Stimulated activated CD4-positive, alpha-beta T cell treated with anti-CD3 and anti-CD28 coated beads, Interleukin-15, amount 100 ng/mL, for 1 hour (primary cell): ENCODE measurements at places on chromosomes 2 and 18.

GRCh38 chr2:241302759-241303651, 12.5 kb downstream of the HDLBP start:
- DNase-seq = no peak

GRCh38 chr18:8703092-8703709, 2.2 kb upstream of the MTCL1 start:
- DNase-seq = no peak

- no peak for DNase-seq
Measured at GRCh38 chr2:85741833-85742455, 11.8 kb upstream of the ATOH8 start.

- DNase-seq = no peak
Measured at GRCh38 chr18:48569139-48569914, 30.5 kb downstream of the CTIF start.

GRCh38 chr2:134411279-134411827, 157.5 kb downstream of the MGAT5 start:
- DNase-seq = no peak

- no peak for DNase-seq
Measured at GRCh38 chr2:199366406-199366805, 91.3 kb downstream of the SATB2 start.

DNA sequence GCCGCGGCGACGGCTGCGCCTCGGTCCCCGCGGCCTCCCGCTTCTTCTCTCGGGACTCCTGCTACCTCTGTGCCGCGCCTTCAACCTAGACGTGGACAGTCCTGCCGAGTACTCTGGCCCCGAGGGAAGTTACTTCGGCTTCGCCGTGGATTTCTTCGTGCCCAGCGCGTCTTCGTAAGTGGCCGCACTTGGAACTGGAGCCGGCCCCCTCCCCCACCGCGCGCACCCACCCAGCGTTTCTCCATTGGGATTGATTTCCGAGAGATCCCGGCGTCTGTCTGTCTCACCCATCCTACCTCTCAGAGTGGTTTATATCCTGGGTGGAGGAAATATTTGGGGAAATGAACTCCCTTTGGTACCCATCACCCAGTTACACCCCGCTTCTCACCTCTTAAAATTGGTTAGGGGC, 498 bp downstream of the ITGAV start:
- DNase-seq = no peak

GRCh38 chr18:11908182-11909060, at the start of gene MPPE1:
TSS of gene MPPE1 (minus strand) at chr18:11908317. CDS start at chr18:11897264, 11,053 bp downstream.
- DNase-seq = peak; percentile 69

- DNase-seq = no peak
Measured at GRCh38 chr18:10530852-10531251, 5.0 kb downstream of the NAPG start.

DNA sequence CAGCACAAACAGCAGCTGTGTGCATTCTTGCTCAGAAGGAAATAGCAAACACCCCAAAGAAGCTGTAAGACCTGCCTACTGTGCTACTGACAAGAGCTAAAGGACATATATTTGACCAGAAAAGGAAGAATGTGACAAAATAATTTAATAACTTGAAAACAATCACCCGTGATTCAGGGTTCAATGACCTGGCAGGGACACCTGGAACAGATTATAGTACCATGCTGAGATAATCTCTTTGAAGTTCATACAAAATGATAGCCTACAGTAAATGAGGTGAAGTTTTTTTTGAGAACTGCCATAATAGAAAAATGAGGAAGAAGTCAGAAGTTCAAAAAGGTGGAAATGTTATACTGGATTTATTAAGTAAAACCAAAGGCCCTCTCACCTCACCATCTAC, 324.8 kb upstream of the GULP1 start:
- DNase-seq = no peak

- DNase-seq = no peak
Measured at GRCh38 chr2:33448220-33448899, 28.1 kb upstream of the RASGRP3 start.

DNA sequence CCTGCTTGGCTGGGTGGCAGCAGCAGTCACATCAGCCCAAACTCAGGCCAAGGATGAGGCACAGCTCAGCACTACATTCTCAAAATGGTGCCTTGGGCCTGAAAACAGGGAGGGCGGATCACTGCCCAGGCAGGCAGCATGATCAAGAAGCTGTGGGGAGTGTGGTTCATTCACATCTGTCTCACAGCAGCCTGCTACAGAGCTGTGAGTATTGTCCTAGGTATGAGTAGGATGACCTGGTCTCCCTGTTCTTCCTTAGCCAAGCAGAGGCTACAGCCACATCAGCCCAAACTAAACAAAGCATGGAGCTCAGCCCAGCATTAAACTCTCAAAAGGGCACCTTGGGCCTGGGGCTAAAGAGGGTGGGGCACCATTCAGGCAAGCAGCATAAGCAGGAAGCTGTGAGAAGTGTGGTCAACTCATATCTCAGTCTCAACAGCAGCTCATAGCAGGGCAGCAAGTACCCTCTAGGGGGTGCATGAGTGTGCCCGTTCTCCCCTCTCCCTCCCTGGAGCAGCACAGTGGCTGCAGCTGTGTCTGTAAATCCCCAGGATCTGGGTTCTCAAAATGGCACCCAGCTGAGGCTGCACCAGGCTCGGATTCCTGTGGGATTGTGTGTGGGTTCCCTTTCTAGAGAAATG, 139.6 kb downstream of the TRABD2A start:
- no peak for DNase-seq

- no peak for DNase-seq
Measured at GRCh38 chr18:34787931-34788532, 77.9 kb downstream of the DTNA start.
